ENCODE measurements at places on chromosomes 7 and 10. TPM values are rescaled to one million over a fixed set of nuclear protein-coding genes. Genes with fewer than 3 reads are reported as not detected.

LZTS2 gene
- 19.2 TPM for total RNA-seq

- no peak for DNase-seq
Measured at GRCh38 chr10:70085975-70086613, 33.4 kb downstream of the MACROH2A2 start.

- no peak for DNase-seq
Measured at GRCh38 chr10:61456095-61456789, 3.1 kb upstream of the TMEM26 start.

ADK gene
- 64.5 TPM for total RNA-seq

HMX2 gene
- not detected for total RNA-seq

- DNase-seq, result no peak
Measured at GRCh38 chr7:47557694-47558670, 23.9 kb downstream of the TNS3 start.

DNA sequence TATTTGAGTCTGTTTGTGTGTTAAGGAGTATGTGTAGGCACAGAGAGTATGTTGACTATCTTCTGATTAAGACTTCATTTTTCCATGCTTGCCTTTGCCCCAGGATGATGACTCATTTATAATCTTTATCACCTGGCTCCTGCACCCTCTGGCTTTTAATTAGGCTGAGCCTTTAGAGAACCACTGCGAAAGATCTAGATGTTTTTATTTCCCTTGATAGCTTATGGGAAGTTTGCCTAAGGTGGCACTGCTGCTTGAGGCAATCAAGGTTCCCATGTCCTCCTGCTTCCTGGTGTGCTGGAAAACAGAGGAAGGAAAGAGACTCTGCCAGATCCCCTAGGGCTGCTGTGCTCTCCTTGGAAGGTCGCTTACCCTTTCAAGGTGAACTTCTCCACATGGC lies 114.6 kb downstream of the ARL4A start:
- DNase-seq, result no peak

DNA sequence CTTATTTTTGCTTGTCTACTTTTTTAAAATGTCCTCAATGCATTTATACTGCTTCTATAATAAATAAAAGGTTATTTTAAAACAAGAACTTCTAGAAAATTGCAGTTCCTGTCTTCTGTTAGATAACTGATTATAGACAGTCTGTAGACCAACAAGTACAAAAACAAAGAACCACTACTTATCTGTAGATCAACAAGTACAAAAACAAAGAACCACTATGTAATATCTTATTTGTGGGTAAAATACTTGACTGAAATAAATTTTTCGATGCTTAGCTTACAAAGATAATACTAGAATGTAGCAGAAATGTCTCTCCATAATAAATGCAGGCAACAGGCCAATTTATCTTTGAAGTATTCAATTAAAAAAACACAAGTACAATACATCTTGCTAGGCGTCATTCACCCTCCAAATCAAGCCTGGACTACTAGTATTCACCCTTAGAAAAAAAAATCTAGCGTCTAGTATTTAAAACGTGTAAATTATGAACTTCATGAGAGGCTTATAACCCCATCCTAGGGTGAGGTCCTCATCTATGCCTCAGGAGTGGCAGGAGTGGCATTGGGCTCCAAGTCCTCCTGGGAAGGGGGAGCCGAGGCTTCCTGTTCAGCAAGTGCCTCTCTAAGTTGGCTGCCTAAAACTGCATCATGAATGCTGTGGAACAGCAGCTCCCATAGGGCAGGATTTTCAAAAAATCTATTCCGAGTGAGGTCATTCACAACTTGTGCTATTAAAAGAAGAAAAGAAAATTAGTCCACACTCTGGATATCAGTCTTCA lies 26.6 kb downstream of the PSMC2 start:
- no peak for DNase-seq

DNA sequence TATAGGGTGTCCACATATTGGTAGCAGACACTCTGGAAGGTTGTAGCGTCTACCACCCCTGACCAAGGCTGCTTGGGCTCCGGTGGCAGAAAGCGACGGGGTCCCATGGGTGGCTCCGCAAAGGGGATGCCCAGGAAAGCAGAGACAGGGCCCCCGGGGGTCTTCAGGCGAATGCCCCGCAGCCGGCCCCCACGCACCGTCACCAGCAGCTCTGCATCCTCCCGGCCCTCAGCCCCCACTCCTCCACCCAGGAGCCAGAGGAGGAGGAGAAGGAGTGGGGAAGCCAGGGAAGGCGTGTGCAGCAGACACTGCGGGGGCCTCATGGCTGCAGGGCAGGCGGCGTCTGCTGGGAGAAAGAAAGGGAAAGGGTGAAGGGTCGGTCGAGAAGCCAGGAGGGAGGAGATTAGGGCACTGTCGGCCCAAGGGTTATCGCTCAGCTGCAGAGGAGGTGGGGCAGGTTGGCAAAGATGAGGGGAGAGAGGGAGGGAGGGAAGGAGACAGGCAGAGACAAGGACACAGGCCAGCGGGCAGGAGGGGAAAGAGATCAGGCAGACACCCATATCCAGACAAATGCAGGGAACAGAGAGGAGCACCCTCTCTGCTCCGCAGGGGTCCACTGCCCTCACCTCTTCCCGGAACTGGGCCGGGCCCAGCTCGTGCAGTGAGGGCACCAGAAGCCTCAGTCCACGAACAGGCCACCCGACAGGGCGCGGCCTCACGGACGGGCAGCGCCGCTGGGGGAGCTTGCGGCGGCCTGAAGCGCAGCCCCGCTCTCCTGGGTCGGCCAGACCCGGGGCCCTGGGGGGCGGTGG lies 1.6 kb downstream of the ACHE start:
- no peak for DNase-seq

- no peak for DNase-seq
Measured at GRCh38 chr7:132207211-132207610, 369.1 kb downstream of the PLXNA4 start.

ITIH2 gene
- total RNA-seq, result not detected

DNA sequence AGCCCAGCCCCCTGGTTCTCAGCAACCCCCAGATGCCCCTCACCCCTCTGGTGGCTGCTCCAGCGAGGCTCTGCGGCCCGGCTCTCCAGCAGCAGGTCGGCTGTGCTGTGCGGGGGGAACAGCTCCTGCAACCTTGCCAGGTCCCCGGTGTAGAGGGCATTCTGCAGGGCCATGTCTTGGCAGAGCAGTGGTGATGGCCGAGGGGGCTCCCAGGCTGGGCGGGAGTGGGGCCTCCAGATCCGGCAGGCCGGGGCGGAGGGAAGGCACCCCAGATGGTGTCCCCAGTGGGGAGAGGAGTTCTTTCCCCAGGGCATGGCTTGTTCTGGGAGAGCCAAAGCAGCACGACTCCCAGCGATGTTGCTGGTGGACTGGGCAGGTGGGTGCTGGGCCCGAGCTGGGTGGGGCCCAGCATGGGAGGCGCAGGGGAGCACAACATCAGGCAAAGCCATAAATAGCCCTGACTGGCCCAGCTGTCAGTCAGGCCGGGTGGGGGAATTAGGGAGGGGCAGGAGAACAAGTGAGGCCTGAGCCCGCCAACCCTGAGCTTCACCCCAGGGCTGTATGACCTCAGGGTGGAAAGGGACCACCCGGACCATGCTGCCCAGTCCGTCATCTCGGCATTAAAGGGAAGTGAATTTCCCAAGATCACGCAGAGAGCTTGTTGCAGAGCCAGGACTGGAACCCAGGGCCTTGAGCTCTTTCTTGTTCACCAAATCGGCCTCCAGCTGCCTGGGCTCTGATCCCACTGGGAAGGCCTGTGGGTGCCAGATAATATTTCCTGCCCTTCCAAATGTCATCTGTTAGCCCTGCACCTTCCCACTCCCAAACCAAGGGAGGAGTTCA lies 580 bp upstream of the ASB10 start:
- no peak for DNase-seq

DNA sequence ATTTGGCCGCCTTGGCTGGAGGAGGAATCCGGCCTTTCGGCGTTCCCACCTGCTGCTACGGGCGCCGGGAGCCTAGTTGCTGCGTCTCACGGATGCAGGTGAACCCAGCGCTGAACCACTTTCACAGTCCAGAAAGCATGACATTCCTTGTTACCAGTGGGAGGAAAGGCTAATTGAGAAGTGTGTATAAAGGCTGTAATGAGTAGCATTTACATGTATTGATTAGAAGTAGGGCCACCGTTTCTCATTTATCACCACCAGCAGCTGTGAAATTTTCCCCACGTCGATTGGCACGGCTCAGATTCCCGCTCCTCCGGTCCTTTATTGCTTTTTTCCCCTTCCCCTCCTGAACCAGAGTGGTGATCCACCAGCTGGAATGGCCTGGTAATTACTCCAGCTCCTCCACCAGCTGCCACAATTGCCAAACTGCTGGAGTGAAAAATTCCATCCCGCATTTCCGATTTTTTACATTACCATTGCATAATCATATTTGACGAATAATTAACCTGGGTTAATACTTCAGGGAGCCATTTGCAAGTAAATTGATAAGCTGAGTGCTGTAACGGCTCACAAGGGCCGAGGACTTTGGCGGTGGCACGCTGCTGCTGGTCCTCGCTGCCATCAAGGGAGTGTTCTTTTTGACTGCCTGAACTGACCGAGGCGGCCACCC lies 153.3 kb downstream of the POU6F2 start:
- DNase-seq, result no peak

CRHR2 gene
- total RNA-seq, result not detected

TPST1 gene
- 1.3 TPM for total RNA-seq

GRCh38 chr7:143177374-143178119 lies 5.7 kb upstream of the TAS2R39 start:
- DNase-seq, result no peak

ABCC2 gene
- total RNA-seq, result 0.87 TPM

EN2 gene
- total RNA-seq, result not detected

MDFIC gene
- total RNA-seq, result 121 TPM

CLCN1 gene
- not detected for total RNA-seq
